ENCODE measurements at places on chromosomes 16 and 17.

DNA sequence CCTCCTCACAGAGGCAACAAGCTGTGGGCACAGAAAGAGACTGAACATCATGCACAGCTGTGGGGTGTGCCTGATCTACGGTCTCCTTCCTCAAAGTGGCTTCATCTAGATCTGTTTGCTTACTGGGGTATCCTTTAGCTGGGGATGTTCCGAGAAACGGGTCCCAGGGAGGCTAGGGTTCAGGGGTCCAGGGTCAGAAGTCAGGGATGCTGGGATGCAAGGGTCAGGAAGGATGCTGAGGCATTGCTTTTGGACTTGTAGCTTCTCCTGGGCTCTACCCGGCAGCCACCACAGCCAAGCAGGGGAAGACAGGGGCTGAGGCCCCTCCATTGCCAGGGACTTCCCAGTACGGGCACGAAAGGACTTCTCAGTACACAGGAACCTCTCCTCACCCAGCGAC lies 6.6 kb downstream of the CD300LG start:
- H3K36me3 ChIP-seq: no peaks in the 10 kb centered on the region
- H3K27me3 ChIP-seq: peaks cover 51% of the 10 kb centered on the region
- H3K4me1 ChIP-seq: no peaks in the 10 kb centered on the region
- DNase-seq: no peak

DNA sequence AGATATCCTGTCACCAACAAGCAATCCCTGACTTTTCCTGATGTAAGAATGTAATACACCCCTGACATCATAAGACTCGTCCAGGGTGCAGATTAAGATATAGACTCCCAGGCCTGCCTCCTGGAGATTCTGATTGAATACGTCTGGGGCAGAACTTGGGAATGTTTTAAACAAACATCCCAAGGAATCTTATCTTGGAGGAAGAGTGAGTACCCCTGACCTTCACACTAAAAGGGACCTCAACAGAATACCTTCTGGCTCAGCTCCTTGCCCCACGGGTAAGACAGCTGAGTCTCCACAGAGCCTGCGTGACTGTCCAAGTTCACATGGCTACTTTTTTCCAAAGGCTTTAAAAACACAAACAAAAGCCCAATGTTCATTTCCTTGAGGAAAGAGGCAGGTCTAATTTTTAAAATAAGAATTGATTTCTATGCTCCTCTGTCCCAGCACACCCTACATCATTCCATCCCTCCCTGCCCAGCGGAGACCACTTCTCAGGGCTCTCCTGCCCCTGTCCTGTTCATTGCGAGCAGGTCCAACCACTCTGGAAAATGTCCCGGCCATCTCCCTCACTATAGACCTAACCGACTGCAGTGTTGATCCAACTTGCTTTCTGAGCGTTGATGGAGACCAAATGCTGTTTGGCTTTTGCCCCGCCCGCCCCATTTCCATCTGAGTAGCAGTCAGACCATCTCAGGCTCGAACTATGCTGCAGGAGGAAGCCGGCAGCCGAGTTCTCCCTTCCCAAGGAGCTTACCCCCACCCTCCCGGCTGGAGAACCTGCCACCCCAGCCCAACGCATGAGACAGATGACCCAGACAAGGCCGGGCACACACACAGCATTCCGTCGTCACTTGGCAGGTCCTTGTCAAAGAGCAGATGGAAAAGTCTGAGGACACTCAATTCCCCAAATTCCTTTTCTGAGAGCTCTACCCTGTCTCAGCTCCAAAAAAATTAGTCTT lies 44.1 kb upstream of the MYH10 start:
- DNase-seq: no peak
- no peak overlapping the region for H3K27ac ChIP-seq
- no peaks in the 10 kb centered on the region for H3K36me3 ChIP-seq
- H3K4me1 ChIP-seq: peaks cover 2% of the 10 kb centered on the region

- H3K27ac ChIP-seq: no peak overlapping the region
- H3K27me3 ChIP-seq: no peaks in the 10 kb centered on the region
- no peak overlapping the region for H3K4me3 ChIP-seq
- DNase-seq: peak; percentile 8
Measured at GRCh38 chr17:67689534-67690177, 28.1 kb upstream of the NOL11 start.

GRCh38 chr16:70766658-70767057 lies 34.3 kb downstream of the VAC14 start:
- no peak for DNase-seq
- H3K27ac ChIP-seq: no peak overlapping the region
- H3K4me3 ChIP-seq: no peak overlapping the region
- H3K36me3 ChIP-seq: peaks cover 51% of the 10 kb centered on the region

All from stimulated activated naive B cell treated with anti-CD40 and anti-IgM and Interleukin-4, amounts not matched to agents 10 μg/mL and 1 μg/mL and 100 μg/mL, for 72 hours (primary cell).